ENCODE measurements at places on chromosomes 12 and 14.
A peak's percentile ranks its signal among the peaks of the same experiment; 100 is the strongest.

GRCh38 chr12:96635844-96636243, 146.5 kb downstream of the CFAP54 start:
- no peak for DNase-seq

DNA sequence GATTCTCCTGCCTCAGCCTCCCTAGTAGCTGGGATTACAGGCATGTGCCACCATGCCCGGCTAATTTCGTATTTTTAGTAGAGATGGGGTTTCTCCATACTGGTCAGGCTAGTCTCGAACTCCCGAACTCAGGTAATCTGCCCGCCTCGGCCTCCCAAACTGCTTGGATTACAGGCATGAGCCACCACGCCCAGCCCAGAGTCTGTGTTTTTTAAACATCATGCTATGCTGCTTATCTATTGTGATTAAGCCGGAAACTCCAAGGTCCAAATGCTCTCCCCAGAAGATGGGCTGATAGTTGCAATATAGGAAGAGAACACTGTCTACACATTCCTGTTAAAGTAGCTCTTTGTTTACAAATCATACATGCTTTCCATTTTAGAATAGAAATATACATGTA, 30.5 kb upstream of the MAX start:
- DNase-seq, result peak; percentile 5

GRCh38 chr12:14814014-14814413, at the start of gene SMCO3:
TSS of gene SMCO3 (minus strand) at chr12:14814182. CDS start at chr12:14806680, 7,502 bp downstream.
- DNase-seq, result no peak

DNA sequence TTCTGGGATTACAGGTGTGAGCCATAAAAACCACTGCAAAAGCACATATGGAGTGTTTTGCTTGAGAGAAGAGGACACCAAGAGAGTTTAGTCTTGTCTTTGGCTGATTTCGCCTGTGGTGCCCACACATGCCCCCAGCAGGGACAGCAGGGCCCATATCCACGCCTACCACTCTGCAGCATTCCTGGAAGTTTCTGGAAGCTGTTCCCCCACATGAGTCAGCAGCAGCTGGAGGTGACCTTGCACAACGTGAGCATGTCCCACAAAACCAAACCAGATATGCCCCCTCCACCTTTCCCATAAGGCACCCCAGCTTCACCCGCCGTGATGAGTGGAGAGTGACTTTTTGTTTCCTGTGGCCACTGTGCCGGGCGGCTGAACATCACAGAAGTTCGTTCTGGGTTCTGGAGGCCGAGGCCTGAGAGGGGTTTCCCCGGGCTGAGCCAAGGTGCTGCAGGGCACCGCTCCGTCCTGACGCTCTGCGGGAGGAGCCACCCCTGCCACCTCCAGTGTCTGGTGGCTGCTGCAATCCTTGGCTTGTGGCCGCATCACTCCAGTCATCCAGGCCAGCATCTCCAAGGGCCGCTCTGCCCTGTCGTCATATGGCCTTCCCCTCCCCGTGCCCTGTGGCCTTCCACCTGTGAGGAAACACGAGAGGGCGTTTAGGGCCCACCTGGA, 4.7 kb downstream of the ASPG start:
- DNase-seq, result no peak

GRCh38 chr12:90262251-90262650, 553.6 kb upstream of the ATP2B1 start:
- DNase-seq, result no peak

- no peak for DNase-seq
These were observed 3.1 kb downstream of the HIF1A start for GRCh38 chr14:61698206-61698980.

DNA sequence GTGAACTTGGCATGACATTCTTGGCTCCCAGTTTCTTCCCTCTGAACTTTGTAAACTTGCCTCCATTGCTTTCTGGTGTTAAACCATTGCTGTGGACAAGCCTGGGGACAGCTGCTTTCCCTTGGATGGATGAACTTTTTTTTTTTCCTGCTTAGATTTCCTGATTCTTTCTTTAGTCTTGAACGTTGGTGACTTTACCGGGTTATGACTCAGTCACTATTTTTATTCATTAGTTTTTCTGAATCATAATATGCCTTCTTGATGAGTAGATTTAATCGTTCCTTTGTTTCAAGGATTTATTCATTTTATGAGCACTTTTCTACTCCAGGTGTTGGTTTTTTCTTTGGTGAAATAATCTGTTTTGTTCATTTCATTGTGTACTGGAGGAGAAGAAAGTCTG, 155.0 kb upstream of the RTL1 start:
- no peak for DNase-seq

- DNase-seq, result no peak
These were observed 80.1 kb downstream of the STAB2 start for GRCh38 chr12:103667125-103667524.

- DNase-seq, result no peak
These were observed 253.9 kb downstream of the CACNA1C start for GRCh38 chr12:2306735-2307134.

- no peak for DNase-seq
These were observed 23.2 kb downstream of the HAL start for GRCh38 chr12:95972832-95973456.

DNA sequence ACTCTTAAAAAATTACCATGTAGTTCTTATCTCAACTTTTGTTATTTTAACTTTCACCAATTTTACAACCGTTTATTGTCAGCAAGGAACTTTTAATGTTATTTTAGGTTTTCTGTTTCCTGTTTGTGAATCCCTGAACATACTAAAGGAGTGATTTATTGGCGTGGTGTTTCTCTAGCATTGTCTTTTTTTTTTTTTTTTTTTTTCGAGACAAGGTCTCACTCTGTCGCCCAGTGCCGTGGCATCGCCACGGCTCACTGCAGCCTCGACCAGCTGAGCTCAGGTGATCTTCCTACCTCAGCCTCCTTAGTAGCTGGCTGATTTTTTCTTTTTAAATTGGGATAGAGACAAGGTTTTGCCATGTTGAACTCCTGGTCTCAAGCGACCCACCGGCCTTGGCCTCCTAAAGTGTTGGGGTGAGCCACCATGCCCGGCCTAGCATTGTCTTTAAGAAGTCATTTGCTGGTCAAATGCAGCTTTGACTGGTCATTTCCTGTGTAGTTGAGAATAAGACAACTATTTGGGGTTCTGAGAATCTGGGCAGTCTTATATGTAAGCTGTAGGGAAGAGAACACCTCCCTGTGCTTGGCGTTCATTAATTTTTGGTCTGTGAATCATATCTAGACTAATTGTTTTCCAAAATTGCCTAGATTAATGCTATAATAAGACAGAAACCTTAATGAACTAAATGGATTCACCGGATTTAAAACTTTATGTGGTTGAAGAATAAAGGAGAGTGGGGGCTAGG, 2.1 kb downstream of the WASHC4 start:
- no peak for DNase-seq

- DNase-seq, result no peak
These were observed 2.2 kb downstream of the BAZ1A start for GRCh38 chr14:34872822-34873588.

DNA sequence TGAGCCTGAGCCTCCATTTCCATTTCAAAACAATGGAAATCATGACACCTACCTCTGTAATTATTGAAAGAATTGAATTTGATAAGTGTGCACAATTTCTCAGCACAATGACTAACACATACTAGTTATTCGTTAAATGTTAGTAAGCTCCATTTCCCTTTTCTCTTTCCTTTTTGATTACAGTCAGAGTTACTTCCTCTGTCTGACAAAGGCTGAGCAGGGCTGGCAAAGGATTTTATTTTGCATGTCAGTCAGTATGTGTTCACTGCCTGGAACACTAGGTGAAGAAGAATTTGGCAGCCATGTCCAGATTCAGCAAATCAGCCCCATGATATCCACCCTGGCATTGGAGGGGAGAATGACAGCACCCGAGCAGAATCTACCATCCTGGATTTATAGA, 12.2 kb upstream of the RHOJ start:
- no peak for DNase-seq

DNA sequence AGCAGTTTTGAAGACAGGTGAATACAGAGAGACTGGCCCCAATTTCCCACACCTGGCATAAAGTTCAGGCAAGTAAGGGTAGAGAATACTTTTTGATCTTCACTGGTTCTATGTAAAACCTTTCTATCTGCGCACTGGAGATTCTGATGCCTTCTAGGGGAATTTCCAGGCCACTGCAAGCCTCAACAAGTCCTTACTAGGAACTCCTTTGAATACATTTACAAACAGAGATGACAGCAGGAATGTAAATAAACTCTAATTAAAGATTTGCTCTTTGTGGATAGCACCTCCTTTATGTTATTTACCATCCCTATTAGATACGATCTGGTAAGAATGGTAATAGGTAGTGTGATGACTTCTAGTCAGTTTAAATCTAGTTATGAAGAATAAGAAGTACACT, 69.2 kb downstream of the NTN4 start:
- peak; percentile 34 for DNase-seq

DNA sequence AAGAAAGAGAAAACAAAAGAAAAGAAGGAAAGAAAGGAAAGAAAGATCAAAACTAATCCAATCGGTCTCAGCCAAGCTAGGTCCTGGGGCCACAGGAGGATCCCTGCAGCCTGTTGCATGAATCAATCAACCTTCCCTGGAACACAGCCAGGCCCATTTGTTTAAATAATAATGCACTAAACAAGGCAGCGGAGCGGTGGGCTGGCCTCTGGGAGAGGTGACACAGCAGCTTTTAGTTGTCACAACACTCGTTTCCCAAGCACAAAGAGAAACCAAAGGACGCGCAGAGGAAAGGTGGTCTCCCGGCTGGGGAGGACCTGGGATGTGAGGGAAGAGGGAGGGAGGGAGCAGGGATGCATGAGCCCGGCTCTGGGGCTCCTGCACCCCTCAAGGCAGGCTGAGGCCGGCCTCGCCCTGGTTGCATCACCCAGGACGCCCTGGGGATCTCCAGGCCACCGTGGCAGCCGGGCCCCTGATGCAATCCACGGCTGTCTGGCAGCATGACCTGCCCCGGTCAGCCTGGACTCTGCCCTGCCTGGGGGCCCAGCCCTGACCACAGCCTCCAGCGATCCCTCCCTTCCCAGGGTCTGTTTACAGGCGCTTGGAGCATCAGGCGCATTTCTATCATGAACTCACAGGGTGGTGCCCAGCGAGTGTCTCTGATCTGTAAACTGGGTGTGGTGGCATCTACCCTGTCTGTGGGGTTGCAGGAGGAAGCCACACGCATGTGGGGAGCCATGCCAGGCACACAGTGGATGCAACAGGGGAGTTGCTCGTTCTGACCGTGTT, 32.5 kb downstream of the MMP17 start:
- peak; percentile 96 for DNase-seq

DNA sequence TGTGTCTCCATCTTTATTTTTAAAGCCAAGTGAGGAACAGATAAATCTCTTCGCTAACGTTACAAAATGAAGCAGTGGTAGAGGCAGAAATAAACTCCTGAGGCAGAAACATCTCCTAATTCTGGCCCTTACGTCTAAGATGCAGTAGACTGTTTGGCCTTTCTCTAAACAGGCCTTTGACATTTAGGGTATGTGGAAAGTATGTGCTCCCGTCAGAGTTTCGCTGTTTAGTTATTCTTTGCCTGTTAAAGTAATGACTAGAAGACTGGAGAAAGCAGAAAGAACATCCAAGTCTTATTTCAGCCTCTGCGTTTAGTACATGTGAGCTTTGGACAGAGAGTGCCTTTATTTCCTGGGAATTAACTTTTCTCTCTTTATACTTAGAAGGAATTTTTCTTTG, 216.6 kb downstream of the RAD51B start:
- DNase-seq, result no peak

DNA sequence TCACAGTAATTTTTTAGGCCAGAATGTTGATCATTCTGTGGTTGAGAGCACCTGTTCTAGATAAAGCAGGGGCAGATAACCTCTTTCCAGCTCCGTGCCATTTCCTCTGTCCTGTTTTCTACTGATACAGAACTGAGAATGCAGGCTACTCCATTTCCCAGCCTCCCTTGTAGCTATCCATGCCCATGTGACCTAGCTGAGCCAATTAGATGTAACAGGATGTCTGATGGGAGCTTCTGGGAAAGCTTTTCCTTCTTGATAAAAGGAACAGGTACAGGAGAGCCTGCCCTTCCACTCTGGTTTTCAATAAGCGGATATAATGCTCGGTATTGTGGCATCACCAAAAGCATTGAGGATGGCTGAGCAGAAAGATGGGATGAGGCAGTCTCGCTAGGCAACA, 54.2 kb downstream of the LRRC74A start:
- DNase-seq, result no peak

DNA sequence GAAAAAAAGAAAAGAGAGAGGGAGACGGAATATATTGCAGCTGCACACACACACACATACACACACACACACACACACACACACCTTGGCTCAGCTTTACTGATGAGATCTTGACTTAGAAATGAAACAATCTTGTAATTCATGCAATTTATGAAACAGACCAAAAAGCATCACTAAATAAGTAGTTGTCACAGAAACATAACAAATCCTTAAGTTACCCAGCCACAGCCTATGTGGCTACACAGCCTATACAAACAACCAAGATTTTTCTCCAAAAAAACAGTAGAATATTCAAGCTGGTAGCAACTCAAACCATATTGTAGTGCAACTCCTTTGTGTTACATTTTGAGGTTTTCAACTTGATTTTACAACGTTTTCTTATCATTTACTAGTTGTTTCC, 37.9 kb upstream of the GNG2 start:
- no peak for DNase-seq

- DNase-seq, result no peak
These were observed 4.8 kb upstream of the AVIL start for GRCh38 chr12:57823131-57823907.

Measured in Caco-2 (cell line).